CD4-positive, alpha-beta memory T cell (primary cell): ENCODE measurements at places on chromosomes 2 and 18. TPM values are rescaled to one million over a fixed set of nuclear protein-coding genes. Genes with fewer than 3 reads are reported as not detected.

- DNase-seq, result no peak
These were observed 86.2 kb downstream of the CDK15 start for GRCh38 chr2:201892516-201892915.

DNA sequence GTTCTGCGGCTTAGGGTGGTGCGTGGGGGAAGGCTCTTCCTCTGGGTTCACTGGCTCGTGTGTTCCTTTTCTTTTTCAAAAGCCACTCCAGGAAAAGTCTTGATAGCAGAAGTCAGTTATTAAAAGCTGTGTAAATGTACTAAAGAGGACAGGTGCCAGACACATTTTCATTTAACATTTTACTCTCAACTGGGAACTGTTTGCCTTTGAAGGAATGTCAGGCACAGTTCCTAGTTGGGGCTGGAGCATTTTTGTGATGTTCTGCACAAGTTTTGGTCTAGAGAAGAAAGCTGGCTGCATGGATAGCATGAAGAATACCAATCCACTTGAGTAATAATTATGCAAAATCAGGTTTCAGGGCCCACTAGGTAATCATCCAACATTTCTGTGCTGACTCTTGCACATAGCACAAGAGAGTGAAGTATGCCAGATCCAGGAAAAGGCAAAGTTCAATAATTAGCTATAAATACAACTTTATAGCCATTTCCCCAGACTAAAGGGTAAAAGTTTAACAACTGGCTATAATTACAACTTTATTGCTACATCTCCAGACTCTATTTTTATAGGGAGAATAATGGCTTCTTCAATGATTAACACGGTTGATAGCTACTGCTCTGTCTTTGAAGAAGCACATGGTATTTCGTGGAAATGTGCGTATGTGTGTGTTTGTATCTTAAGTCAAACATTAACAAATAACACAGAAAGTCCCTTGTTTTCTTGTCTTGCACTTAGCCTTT is 16.2 kb downstream of the SCYGR8 start:
- no peak for DNase-seq

- no peak for DNase-seq
These were observed 259.3 kb downstream of the DCDC2C start for GRCh38 chr2:3962719-3963118.

- DNase-seq, result no peak
These were observed 248.3 kb upstream of the KYNU start for GRCh38 chr2:142629193-142629592.

DNA sequence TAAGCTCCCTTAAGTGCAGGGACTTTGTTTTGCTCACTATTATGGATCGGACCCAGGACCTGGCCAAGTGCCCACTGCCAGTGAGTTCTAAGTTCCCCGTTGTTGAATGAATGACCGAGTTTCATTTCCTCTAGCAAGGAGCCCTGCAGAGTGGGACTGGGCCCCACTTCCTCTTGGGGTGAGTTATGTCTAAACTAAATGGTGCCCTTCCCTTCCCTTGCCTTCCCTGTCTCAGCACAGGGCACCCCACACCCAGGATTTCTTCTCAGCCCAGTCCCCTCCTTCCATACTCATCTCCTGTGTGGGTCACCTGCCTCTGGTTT is 195.3 kb upstream of the HS6ST1 start:
- no peak for DNase-seq

The GLI2 gene
- polyA plus RNA-seq, result not detected

The GKN1 gene
- polyA plus RNA-seq, result not detected

DNA sequence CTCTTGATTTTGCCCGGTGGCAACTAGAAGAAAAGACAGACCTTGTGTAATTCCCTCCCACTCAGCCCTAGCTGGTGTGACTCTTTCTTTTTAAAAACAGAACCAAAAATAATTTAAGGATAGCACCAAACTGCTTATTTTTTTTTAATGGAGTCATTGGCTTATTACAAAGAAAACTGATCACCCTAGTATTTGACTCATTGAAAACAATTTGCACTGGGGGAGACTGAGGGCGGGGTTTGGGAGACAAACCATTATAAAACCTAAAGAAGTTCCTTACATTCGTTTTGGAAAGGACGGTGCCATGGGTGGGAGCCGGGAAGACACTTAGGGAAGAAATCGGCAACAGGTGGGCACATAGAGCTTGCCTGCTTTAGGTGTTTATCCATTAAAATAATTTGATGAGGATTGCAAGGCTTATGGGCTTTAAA is 2.5 kb downstream of the PAX3 start:
- DNase-seq, result no peak

The PID1 gene
- not detected for polyA plus RNA-seq

GRCh38 chr2:177783835-177784744 is 288.5 kb downstream of the PDE11A start:
- DNase-seq, result peak; percentile 46

DNA sequence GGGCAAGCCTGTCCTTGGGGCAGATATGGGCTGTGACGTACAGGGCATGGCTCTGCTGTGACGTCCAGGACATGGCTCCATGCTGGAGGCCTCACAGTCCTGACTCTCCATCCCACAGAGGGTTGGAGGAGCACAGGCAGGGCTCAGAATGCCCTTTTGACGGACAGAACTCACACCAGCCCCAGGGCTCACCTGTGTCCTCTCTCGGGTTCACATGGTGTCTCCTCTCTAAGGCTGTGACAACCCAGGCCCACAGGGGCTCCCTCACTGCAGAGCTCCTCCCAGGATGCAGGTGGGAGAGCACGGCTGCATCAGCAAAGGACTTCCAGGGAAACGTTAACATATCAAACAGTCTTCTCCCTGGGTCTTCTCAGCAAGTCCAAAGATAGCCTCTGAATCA is 133.8 kb downstream of the EIPR1 start:
- DNase-seq, result no peak

GRCh38 chr2:189086710-189087109 is 92.9 kb downstream of the COL5A2 start:
- DNase-seq, result no peak

The TPO gene
- 10.6 TPM for polyA plus RNA-seq

- no peak for DNase-seq
These were observed 7.8 kb downstream of the PTMA start for GRCh38 chr2:231715988-231716616.

- DNase-seq, result no peak
These were observed 36.6 kb downstream of the KCNS3 start for GRCh38 chr2:17915099-17915498.

- no peak for DNase-seq
These were observed 126.6 kb upstream of the RMDN2 start for GRCh38 chr2:37798315-37799005.

DNA sequence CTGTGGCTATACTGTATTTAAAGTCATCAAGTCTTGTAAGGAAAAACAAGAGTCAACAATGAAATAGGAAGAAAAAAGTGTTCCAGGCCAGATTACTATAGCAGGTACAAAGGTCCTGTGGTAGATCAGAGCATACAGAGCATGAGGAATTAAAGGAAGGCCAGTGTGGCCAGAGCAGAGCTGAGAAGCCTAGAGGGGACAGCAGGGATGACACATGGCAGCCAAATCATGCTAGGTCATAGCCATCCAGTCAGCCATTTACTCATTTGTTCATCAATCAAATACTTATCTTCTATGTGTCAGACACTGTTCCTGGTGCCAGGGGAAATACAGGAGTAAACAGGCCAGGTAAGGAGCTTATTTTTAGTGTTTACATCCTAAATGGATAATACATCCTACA is 24.3 kb downstream of the ADD2 start:
- no peak for DNase-seq

The ANKRD30BL gene
- not detected for polyA plus RNA-seq

The IL1F10 gene
- not detected for polyA plus RNA-seq

The TUBA3E gene
- polyA plus RNA-seq, result not detected

- no peak for DNase-seq
These were observed 35.0 kb downstream of the TSN start for GRCh38 chr2:121790276-121790956.

GRCh38 chr2:97863829-97864228 is 131.9 kb downstream of the TMEM131 start:
- DNase-seq, result no peak

The ATP8B1 gene
- polyA plus RNA-seq, result not detected

The RAD51AP2 gene
- not detected for polyA plus RNA-seq

The UGT1A10 gene
- not detected for polyA plus RNA-seq

DNA sequence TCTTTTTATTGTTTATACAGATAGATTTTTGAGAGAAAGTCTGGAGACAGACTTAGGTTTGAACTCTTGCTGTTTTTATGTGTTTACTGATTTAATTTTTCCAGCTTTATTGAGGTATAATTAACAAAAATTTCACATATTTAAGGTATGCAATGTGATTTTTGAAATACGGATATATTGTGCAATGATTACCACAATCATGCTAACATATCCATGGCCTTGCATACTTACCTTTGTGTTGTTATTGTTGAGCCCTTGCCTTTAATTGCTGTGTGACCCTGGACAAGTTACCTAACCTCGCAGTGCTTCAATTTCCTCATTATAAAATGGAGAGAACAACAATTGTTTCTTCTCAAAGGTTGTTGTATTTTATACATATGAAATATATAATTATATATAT is 13.9 kb upstream of the RBMS1 start:
- no peak for DNase-seq

The THSD7B gene
- polyA plus RNA-seq, result not detected

- DNase-seq, result peak; percentile 28
These were observed 37.5 kb downstream of the POLR1A start for GRCh38 chr2:86068136-86068588.

The PROKR1 gene
- 0.07 TPM for polyA plus RNA-seq

- DNase-seq, result no peak
These were observed 504.7 kb downstream of the KCNJ3 start for GRCh38 chr2:155203178-155203577.

The SERPINB12 gene
- polyA plus RNA-seq, result not detected

- no peak for DNase-seq
These were observed 127.4 kb downstream of the RTTN start for GRCh38 chr18:70078106-70078505.

DNA sequence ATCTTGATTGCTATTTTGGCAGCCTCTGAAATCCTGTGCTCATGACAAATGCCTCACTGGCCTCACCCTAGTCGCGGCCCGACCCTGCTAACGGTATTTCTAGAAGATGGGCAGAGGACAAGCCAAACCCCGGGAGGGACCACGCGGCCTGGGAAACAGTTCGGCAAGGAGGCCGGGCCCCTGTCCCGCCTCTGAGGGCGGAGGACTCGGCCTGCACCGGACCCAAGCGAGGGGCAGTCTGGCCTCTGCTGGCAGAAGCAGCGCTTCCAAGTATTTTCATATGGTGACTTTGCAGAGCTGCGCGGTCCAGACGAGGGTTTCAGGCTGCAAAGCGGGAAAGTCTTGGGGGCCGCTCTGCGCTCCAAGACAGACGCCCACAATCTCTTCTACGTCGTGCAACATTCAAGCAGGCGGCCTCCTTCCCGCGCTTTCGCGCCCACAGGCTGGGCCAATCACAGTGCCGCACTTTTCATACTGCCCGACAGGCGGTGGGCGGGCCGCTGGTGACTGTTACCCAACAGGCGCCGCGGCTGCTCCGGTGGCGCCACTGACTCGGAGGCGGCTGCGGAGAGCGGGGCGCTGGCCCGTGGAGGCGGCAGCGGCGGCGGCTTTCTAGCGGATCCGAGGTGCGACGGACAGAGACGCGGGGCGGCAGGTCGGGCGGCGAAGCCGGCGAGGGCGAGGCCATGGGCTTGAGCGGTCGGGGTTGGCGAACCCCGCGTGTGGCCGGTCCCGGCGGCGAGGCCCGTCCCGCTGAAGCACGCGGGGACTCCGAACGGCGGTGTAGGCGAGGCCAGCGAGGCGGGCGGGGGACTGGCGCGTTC is at the start of gene RBM44:
RBM44 (plus strand) TSS at position 544 of the 824 bp plus-strand sequence. CDS start 14,831 bp downstream, outside the sequence.
- DNase-seq, result no peak

The KYNU gene
- polyA plus RNA-seq, result 0.85 TPM

GRCh38 chr2:130768191-130768855 is 13.0 kb downstream of the AMER3 start:
- DNase-seq, result no peak

DNA sequence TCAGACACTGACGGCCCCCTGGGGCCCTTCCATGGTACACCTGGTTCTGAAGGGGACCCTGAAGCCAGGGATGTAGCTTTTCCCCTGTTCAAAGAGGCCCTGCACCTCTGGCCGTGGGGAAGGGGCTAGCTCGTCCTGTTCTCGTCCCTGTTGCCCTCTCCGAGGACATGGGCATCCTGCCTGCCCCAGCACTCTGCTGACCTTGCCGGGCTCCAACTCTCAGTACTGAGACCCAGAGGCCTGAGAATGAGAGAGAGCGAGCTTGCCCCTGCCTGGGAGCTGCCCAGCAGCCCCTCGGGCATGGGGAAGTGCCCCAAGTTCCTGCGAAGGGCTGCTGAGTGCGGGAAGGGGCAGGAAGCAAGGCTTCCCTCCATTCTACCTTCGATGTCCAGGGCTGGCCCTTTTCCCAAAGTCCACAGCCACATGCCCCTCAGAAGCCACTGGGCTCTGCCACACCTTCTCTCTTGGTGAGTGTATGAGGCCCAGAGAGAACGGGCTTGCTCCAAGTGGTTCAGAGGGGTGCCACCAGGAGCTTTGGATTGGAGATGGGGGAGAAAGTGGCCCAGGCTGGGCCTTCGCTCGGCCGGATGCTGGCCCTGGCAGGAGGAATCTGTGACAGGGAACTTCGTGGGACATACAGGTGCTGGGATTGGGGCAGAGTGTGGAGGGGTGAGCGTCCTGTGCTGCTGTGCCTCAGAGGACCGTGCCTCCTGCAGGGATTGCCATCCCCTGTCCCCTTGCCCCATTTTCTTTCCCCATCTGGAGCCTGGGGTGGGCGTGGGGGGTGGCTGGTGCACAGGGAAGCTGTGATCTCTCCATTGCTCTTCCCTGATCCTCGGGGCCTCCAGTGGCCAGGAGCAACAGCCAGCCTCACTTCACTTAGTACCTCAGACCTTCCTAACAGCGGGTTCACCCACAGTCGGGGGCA is 50.8 kb downstream of the KCNIP3 start:
- DNase-seq, result no peak

GRCh38 chr2:237026981-237027711 is 58.5 kb upstream of the COPS8 start:
- peak; percentile 25 for DNase-seq

The HOXD4 gene
- polyA plus RNA-seq, result not detected

GRCh38 chr2:106098081-106098480 is 96.0 kb downstream of the UXS1 start:
- DNase-seq, result no peak

The PHOSPHO2 gene
- 2.9 TPM for polyA plus RNA-seq

GRCh38 chr2:238286987-238287736 is 1.2 kb downstream of the PER2 start:
- no peak for DNase-seq

The ANKRD29 gene
- polyA plus RNA-seq, result 1.3 TPM

DNA sequence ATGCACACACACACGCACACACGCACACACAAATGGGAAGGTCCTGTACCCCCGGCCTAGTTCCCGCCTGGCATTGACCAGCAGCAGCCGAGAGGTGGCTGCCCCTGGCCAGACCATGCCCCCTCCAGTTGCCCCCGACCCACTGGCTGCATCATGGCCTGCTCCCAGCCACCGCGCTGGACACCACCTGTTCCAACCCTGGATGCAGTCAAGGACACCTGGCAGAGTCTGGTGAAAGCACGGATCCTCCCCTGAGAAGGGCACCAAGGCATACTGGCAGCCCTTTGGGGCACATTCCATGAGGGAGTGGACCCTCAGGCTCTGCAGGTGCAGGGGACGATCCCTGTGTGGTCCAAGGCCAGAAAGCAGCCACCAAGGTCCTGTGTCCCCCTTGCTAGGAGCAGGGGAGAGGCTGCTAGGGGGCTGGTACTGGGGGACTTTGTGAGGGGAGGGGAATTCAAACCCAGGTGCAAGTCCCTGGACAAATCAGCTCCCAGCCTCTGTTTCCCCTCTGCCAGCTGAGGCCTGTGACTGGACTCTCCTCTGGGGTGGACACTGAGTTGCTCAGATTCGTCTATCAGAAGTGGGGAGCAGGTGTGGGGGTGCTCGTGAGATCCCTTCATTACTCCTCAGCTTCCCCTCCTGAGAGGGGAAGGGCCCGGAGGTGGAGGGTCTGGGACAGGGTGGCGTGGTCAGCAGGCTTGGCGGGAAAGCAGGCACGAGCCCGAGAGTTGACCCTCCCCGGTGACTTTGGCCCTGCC is 3.5 kb downstream of the ESPNL start:
- no peak for DNase-seq
